Lung (tissue), 17 donors: ENCODE measurements at places on chromosomes 6 and 20.

- no peak overlapping the region for H3K27ac ChIP-seq
- no peak for DNase-seq
- H3K4me3 ChIP-seq, result no peak overlapping the region
- no peaks in the 10 kb centered on the region for H3K4me1 ChIP-seq
Measured at GRCh38 chr6:22401206-22401605, 104.4 kb upstream of the PRL start.

DNA sequence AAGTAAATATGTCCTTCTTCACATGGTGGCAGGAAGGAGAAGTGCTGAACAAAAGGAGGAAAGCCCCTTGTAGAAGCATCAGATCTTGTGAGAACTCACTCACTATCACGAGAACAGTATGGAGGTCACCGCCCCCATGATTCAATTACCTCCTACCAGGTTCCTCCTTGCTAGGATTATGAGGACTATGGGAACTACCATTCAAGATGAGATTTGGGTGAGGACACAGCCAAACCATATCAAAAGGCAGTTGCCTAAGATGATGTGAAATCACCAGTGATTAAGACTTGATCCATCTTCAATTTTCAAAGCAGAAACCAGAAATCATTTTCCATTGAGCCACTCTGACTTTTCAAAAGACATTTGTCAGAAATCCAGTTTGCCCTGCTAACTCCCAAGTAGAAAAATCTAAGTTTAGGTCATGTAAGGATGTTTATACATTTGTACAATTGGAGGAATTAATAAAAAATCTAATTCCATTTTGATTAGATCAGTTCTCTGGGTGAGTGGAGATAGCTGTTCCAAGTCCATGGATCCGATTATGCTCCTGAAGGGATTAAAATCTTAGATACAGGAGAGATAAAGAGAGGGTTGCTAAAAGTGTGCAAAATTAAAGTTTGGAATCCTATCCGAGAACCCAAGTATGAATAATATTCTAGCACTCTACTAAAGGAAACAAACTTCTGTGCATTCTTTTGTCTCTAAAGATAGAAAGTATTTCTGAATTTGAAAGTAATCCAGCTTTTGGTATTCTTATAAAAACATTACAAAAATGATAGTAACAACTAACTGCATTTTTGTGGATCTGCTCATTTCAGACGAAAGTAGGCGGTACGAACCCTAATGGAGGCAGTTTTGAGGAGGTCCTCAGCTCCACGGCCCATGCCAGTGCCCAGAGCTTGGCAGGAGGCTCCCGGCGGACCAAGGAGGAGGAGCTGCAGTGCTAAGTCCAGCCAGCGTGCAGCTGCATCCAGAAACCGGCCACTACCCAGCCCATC is 39.5 kb downstream of the HDDC2 start:
- DNase-seq, result no peak
- no peaks in the 10 kb centered on the region for H3K4me1 ChIP-seq
- H3K27me3 ChIP-seq, result no peaks in the 10 kb centered on the region
- no peaks in the 10 kb centered on the region for H3K36me3 ChIP-seq

GRCh38 chr6:44099192-44099591 is 28.1 kb downstream of the MRPL14 start:
- H3K27ac ChIP-seq, result no peak overlapping the region
- no peaks in the 10 kb centered on the region for H3K27me3 ChIP-seq
- DNase-seq, result no peak

- no peaks in the 10 kb centered on the region for H3K36me3 ChIP-seq
- H3K27me3 ChIP-seq, result no peaks in the 10 kb centered on the region
- DNase-seq, result no peak
- peaks cover 4% of the 10 kb centered on the region for H3K4me1 ChIP-seq
- H3K4me3 ChIP-seq, result no peak overlapping the region
- H3K27ac ChIP-seq, result no peak overlapping the region
Measured at GRCh38 chr6:34005901-34006531, 139.9 kb downstream of the GRM4 start.

- H3K36me3 ChIP-seq, result no peaks in the 10 kb centered on the region
- no peak overlapping the region for H3K27ac ChIP-seq
Measured at GRCh38 chr6:62993951-62994350, 217.3 kb upstream of the FKBP1C start.

- H3K27me3 ChIP-seq, result no peaks in the 10 kb centered on the region
- peaks cover 34% of the 10 kb centered on the region for H3K4me1 ChIP-seq
- no peak for DNase-seq
- no peak overlapping the region for H3K27ac ChIP-seq
- H3K36me3 ChIP-seq, result no peaks in the 10 kb centered on the region
Measured at GRCh38 chr20:2698186-2698817, 5.7 kb downstream of the EBF4 start.

DNA sequence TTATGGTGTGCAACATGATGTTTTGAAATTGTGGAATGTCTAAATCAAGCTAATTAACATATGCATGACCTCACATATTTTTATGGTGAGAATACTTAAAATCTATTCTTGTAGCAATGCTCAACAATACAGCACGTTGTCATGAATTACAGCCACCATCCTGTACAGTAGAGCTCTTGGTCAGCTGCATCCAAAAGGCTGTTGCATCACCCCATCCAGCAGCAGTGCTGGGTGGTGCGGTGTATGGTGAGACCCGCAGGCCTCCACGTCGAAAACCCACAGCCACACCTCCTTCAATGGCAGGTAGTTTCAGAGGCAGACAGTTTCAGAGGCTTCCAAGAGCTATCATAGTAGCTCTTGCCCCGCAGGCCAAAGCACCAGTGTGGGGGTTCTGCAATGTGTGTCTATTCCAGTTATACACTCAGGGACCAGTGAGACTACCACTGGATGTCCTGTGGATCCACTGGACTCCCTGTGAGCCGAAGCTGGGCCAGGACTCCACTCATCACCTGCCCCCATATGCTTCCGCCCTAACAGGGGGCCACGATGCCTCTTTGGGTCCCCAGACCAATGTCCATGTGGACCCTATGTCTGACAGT is 23.4 kb downstream of the PACSIN1 start:
- H3K4me3 ChIP-seq, result no peak overlapping the region
- no peaks in the 10 kb centered on the region for H3K4me1 ChIP-seq
- H3K27ac ChIP-seq, result no peak overlapping the region
- DNase-seq, result no peak
- no peaks in the 10 kb centered on the region for H3K36me3 ChIP-seq

DNA sequence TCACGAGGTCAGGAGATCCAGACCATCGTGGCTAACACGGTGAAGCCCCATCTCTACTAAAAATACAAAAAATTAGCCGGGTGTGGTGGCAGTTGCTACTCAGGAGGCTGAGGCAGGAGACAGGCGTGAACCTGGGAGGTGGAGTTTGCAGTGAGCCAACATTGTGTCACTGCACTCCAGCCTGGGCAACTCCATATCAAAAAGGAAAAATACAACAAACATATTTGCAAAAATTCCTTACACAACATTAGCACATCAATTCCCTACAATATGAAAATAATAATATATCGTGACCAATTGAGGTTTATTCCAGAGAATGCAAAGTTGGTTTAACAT is 38.8 kb upstream of the PLEKHG1 start:
- no peak overlapping the region for H3K27ac ChIP-seq
- H3K4me1 ChIP-seq, result no peaks in the 10 kb centered on the region
- no peak overlapping the region for H3K4me3 ChIP-seq
- H3K36me3 ChIP-seq, result no peaks in the 10 kb centered on the region

GRCh38 chr6:14174996-14175395 is 57.4 kb downstream of the CD83 start:
- H3K27ac ChIP-seq, result no peak overlapping the region
- peaks cover 2% of the 10 kb centered on the region for H3K27me3 ChIP-seq
- peaks cover 3% of the 10 kb centered on the region for H3K4me1 ChIP-seq
- no peak for DNase-seq
- no peak overlapping the region for H3K4me3 ChIP-seq

DNA sequence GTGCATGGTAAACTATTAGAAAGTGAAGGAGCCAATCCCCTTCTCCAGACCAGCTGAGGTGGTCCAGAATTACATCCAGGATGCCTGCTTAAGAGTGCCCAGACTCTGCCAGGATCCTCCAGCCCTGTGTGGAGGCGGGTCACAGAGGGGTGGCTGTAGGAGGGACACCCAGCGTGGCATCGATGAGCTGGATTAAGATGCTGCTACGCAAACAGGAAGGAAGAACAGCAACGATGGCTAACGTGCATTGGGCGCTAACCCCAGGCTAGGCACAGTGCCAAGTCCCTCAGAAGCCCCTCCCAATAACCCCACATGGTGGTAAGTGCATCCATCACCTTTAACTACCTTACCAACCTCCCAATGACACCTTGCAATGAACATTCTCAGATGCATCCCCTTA is 63.9 kb upstream of the MRPS10 start:
- H3K4me3 ChIP-seq, result no peak overlapping the region
- H3K27me3 ChIP-seq, result no peaks in the 10 kb centered on the region
- H3K4me1 ChIP-seq, result peaks cover 37% of the 10 kb centered on the region
- H3K27ac ChIP-seq, result no peak overlapping the region
- DNase-seq, result no peak

GRCh38 chr6:22471746-22472145 is 97.6 kb upstream of the HDGFL1 start:
- peaks cover 3% of the 10 kb centered on the region for H3K4me1 ChIP-seq
- no peak for DNase-seq
- no peaks in the 10 kb centered on the region for H3K36me3 ChIP-seq
- no peak overlapping the region for H3K27ac ChIP-seq
- H3K27me3 ChIP-seq, result no peaks in the 10 kb centered on the region

GRCh38 chr20:39660226-39660625 is 698.1 kb downstream of the DHX35 start:
- H3K27ac ChIP-seq, result no peak overlapping the region
- no peaks in the 10 kb centered on the region for H3K36me3 ChIP-seq
- H3K4me3 ChIP-seq, result no peak overlapping the region
- no peak for DNase-seq

GRCh38 chr6:7636151-7636550 is 46.2 kb downstream of the SNRNP48 start:
- no peak for DNase-seq
- no peaks in the 10 kb centered on the region for H3K36me3 ChIP-seq
- no peak overlapping the region for H3K27ac ChIP-seq
- no peaks in the 10 kb centered on the region for H3K27me3 ChIP-seq
- H3K4me1 ChIP-seq, result no peaks in the 10 kb centered on the region

GRCh38 chr20:62155428-62156253 is 12.1 kb downstream of the SS18L1 start:
- no peaks in the 10 kb centered on the region for H3K27me3 ChIP-seq
- no peaks in the 10 kb centered on the region for H3K36me3 ChIP-seq
- no peaks in the 10 kb centered on the region for H3K4me1 ChIP-seq
- H3K27ac ChIP-seq, result no peak overlapping the region

DNA sequence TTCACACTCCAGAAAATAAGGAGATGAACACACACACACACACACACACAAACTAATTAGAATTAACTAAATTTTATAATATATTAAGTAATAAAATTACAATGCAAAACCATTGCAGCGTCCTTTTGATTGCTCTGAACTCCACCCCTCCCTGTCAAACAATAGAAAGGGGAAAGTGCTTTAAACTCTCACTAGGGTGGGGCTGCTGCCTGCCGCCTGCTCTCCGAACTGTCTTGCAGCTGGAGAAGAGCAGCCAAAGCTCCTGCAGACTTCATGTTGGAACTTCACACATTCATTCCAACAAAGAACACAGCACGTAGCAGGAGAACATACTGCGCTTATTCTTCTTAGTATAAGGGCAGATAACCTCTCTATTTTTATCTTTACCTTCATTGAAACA is 83.2 kb downstream of the GCLC start:
- H3K27me3 ChIP-seq, result no peaks in the 10 kb centered on the region
- no peak overlapping the region for H3K4me3 ChIP-seq
- no peaks in the 10 kb centered on the region for H3K36me3 ChIP-seq

- H3K27ac ChIP-seq, result no peak overlapping the region
- H3K27me3 ChIP-seq, result no peaks in the 10 kb centered on the region
- no peak for DNase-seq
Measured at GRCh38 chr20:52235129-52235528, 43.5 kb upstream of the ZFP64 start.
